ENCODE measurements at places on chromosomes 13 and 19.

- DNase-seq: no peak
Observed at GRCh38 chr13:34941436-34941834, 635 bp upstream of the NBEA start.

- no peak for DNase-seq
Observed at GRCh38 chr13:111474136-111475002, 153.9 kb downstream of the TEX29 start.

- DNase-seq: no peak
Observed at GRCh38 chr13:88456151-88456550, 785.0 kb downstream of the SLITRK5 start.

GRCh38 chr13:101492251-101492910, 39.9 kb downstream of the ITGBL1 start:
- no peak for DNase-seq

GRCh38 chr19:43331435-43332010, 22.0 kb upstream of the CD177 start:
- DNase-seq: no peak

GRCh38 chr13:45718992-45719391, 16.9 kb downstream of the CBY2 start:
- no peak for DNase-seq

- DNase-seq: no peak
Observed at GRCh38 chr19:6047741-6048251, 62.5 kb downstream of the RFX2 start.

DNA sequence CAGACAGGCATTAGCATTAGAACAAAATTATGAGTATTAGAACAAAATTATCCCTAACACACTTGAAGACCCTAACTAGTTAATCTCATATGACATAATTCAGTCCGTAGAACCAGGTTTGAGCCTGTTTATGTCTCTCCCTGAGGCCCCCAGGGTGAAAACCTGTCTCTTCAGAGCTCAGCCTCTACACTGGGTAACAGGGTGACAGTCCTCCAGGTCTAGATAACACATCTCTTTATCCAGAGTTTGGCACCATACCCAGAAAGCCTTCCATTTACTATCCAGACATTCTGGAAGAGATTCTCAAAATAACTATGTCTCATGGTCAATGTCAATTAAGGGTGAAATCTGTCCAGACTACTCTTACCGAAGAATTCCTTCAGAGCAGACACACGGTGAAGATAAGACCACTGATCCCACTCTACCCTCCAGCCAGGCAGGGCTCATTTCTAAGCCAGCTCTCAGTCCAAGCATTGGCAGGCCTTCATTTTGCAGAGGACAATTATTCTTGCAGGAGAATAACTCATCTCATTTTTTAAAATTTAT, 1195.3 kb downstream of the EFNB2 start:
- DNase-seq: no peak

DNA sequence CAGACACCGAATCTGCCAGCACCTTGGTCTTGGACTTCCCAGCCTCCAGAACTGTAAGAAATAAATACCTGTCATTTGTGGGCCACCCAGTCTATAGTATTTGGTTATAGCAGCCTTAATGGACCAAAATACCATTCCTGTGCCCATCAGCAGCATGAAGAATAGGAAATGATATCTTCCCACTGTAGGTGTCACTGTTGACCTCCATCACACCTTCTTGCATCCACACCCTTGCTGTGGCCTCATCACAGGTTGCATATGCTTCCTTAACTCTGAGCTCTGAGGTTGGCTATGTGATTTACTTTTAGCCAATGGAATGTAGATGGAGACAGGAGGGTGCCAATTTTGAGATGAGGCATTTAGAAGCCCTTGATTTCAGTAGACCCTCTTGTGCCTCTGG, 242.0 kb upstream of the TSHZ3 start:
- no peak for DNase-seq

DNA sequence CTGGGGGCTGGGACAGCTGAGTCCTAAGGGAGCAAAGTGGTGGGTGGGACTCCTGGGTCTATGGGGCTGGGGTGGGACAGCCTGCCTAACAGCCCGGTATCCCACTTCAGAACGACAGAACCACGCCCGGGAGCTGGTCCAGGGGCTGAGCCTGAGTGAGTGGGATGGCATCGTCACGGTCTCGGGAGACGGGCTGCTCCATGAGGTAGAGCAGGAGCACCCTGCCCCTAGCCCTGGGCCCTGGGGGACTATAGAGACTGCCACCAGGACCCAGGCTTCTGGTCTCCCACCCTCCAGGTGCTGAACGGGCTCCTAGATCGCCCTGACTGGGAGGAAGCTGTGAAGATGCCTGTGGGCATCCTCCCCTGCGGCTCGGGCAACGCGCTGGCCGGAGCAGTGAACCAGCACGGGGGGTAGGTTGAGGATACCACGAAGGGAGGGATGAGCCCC, 8.6 kb downstream of the SPHK2 start:
- no peak for DNase-seq

- DNase-seq: no peak
Observed at GRCh38 chr19:46691104-46691503, 25.8 kb downstream of the PRKD2 start.

DNA sequence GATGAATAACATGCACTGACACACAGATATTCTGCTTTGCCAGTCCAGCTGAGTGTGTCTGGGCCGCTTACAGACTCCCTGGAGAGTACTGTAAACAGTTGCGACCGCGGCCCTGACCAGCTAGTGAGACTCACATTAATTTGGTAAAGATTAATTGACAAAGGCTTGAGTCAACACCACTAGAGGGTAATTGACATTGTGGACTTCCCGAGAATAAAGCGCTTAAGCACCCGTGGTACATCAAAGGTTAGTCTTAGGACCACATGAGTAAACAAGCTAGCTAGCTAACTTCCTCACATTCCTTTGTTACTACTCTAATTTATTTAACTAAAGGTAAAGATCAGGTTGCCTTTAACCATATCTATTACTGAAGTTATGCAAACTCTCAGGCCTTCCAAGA, 624.4 kb upstream of the ARGLU1 start:
- DNase-seq: no peak

DNA sequence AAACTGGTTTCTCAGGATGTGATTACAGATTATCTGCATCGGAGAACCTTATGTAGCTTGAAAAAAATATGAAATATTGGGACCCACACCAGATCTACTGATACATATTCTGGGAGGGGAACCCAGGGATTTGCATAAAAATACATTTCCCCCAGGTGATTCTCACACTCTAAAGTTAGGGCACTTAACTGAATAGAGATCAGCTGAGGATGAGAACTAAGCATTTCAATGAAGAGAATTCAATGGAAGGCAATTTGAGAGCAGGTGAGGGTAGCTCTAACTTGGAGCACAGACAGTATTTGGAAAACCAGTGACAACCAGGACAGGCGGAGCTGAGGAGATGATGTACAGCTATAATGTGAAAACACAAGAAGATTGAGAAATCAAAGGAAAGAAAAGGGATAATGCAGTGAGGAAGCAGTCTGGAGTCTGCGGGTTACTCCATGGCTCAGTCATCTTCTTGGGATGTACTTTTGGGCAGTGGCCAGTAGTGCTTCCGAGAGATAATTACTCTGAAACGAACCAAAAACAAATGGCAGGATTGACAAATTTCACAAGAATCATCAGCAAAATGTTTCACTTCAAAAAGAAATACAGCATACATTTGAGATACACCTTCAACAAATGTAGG, 6.1 kb upstream of the OXGR1 start:
- no peak for DNase-seq

DNA sequence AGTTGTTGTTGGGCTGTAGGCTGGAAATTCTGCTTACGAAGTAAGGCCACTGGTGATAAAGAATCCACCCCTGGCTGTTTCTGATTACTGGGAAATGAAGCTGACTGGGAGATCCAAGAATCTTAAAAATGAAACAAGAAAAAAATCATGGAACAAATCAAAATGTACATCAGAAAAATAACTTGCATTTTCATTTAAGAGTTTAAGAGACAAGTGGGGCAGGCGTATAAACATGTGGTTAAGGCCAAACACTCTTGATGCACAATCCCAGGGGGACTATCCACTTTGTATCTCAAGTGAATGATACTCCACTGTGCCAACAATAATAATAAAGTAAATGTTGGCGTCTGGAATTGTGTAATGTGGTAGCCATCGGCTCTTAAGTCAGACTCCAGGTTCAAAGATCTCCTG, 24.6 kb downstream of the ZMYM5 start:
- no peak for DNase-seq

DNA sequence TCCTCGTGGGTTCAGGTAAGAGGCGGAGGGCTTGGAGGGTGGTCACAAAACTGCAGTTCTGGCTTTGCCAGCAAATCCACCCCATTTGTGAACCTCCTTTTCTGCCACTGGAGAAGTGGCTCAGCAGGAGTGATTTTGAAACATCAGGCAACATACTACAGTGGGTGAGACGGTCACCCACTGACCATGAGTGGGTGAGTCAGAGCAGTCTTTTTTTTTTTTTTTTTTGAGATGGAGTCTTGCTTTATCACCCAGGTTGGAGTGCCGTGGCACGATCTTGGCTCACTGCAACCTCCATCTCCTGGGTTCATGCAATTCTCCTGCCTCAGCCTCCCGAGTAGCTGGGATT, 3.0 kb downstream of the TOMM40 start:
- DNase-seq: no peak

GRCh38 chr19:12155324-12155860, 1.1 kb downstream of the ZNF625 start:
- no peak for DNase-seq

DNA sequence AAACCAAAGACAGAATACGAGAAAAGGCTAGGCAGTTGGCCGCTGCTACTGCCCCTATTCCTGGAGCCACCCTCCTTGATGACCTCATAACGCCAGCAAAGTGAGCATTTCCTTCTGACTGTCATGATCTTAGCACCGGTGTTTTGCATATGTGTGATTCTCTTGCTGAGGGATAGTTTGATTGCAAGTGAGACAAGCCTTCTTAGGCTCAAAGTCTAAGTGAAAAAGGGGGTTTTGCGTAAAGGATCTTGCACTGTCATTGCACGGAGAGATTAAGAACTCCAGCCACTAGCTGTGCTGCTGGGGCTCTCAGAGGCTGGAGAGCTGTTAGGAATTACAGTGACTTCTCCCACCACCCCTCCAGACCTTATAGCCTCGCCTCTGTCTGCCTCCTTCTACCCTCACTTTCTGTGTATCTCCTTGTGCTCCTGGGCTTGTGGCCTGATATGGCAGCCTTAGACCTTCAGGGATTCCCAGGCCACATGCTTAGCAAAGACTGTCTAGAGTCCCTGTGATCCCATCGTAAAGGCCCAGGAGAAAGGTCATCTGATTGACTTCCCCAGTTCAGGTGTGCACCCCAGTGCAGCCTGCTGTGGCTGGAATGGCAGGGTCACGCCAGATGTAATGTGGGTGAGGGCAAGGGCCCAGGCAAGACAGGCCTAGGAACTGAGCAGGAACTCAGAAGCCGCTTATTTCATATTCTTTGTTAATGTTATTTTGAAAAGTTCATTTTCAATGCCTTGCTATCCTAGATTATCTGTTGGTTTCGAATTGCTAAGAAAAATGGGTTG, 12.6 kb downstream of the GPATCH1 start:
- no peak for DNase-seq

GRCh38 chr19:14655726-14656125, 18.9 kb downstream of the ADGRE3 start:
- DNase-seq: no peak

DNA sequence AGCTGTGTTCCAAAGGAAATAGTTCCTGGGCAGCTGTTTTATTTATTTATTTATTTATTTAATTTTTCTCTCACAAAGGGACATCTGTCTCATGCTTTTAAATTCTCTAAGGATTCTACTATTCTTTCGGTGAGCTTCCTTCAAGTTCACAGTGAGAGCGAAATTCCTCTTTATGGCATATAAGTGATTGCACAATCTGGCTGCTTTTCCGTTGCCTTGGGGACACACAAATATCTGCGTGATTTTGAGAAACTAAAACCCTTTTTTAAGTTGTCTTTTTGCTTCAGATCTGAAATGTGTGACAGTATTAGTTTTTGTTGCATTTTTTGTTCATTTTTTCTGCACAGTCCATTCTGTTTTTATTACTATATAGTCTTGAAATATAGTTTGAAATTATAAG, 19.2 kb downstream of the ZNF486 start:
- DNase-seq: no peak

- no peak for DNase-seq
Observed at GRCh38 chr19:1481893-1482360, 2.9 kb upstream of the C19orf25 start.

DNA sequence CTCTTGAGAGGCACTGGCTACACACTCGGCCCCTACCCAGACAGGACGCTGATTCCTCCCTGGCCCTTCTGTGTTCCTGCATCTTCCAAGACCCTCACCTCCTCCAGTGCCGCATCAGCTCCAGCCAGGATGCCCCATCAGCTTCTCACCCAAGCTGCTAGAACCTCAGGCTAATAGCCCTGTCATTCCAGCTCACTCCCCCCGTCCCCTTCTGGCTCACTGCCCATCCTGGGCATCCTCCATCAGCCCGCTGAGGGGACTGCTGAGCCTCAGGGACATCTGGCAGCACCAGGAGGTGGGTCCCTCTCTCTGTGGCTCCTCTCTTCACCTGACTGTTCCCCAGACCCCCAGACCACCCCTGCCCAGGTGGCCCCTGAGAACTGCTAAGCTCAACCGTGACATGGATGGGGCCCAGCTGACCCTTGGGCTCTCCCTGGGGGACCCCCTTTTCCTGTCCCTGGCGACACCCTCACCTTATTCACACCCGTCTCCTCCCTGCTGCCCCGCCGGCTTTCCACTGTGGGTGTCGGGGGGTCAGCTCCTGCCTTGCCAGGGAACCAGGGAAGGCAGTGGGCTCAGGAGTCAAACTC, 4.8 kb downstream of the FFAR3 start:
- no peak for DNase-seq

DNA sequence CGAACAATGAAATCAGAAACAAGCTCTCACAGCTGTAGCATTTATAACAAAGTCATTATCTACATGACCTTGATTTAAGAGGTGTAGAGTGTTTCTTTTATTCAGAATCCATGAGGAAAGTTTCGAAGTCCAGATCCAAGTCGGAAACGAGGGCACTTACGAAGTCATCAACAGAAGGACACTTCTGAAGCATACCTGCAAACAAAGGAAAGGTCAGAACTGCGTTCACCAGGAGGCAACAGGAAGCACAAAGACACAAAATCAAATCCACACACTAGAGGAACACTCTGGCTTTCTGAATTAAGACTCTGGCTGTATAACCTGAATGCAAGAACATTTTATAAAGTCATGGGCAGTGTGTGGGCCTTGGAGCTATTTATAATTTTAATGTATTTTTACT, 158.9 kb downstream of the MIPEP start:
- DNase-seq: no peak

GRCh38 chr19:38661996-38662395, 14.5 kb downstream of the ACTN4 start:
- DNase-seq: no peak

- no peak for DNase-seq
Observed at GRCh38 chr19:1896508-1896907, 8.7 kb upstream of the ADAT3 start.

GRCh38 chr13:90445179-90445578, 902.3 kb upstream of the MIR17HG start:
- DNase-seq: no peak

DNA sequence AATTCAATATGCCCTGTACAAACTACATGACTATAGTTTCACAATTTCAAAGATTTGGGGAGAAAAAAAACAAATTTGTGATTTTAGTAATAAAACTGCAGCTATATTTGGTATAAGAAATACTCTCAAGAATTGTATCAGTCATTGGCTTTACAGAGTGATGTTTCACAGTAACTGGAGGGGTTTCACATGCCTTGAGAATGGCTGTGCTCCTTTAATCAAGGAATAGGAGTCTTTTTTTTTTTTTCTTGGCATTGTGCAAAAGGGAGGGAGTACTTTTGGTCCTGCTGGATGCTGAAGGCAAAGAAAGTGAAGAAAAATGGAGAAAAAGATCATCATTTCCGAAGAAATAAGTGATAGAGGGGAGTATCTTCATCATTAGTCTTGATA, 6.8 kb downstream of the ZNF507 start:
- no peak for DNase-seq
